Prostate gland (tissue), 2 donors: ENCODE measurements at places on chromosomes 12 and 14. TPM values are rescaled to one million over a fixed set of nuclear protein-coding genes. Genes with fewer than 3 reads are reported as not detected.
A peak's percentile ranks its signal among the peaks of the same experiment; 100 is the strongest.

DNA sequence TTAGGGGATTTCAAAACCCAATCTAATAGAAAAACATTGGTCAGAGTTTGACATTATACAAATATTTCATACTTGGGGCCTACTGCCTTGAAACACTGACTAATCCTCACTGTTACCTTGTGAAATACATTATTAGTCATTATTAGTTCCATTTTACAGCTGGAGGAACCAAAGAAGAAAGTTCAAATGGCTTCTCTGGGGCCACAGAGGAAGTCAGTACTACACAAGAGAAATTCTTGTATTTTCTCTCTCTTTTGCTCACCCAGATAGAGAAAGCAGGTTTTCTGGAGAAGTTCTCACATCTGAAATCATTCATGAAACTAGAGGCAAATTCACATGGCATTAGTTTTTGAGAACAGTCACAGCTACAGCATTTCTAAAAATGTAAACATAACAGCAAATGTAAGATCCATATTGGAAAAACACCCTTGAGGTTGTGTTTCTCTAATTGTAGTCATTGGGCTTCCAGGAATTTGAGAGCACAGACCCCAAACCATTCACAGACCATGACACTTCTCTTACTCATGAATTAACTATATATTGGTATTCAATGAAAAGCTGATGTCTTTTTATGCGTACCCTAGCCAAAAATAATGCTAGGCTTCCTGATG lies 83.0 kb downstream of the LLPH start:
- no peak for DNase-seq

DNA sequence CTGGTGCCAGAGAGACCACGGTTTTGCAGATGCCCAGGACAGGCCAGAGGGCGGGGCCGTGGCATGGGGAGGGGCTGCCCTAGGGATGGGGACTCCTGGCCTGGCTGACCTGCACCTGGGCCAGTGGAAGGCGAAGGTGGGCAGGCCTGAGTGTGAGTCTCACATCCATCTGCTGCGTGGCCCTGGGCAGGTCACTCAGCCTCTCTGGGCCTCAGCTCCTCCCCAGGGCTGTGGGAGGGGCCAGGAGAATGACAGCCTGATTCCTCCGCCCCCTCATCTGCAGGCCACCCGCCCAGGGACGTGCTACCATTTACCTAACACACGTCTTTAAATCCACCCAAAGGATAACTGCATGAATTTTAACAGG lies 90.9 kb downstream of the GALNT9 start:
- no peak for DNase-seq

GRCh38 chr12:4910502-4911315 lies 1.0 kb downstream of the KCNA1 start:
- DNase-seq, result no peak

GRCh38 chr14:96037891-96038557 lies 1.1 kb upstream of the C14orf132 start:
- DNase-seq, result no peak

GRCh38 chr14:38751459-38751858 lies 351.6 kb downstream of the SEC23A start:
- no peak for DNase-seq

- no peak for DNase-seq
Measured at GRCh38 chr12:45294906-45295305, 79.0 kb downstream of the ANO6 start.

- DNase-seq, result no peak
Measured at GRCh38 chr14:59130462-59130861, 58.0 kb upstream of the DAAM1 start.

- peak; percentile 92 for DNase-seq
Measured at GRCh38 chr14:22986508-22987054, 4.2 kb upstream of the AJUBA start.

- DNase-seq, result no peak
Measured at GRCh38 chr12:8680533-8680932, 17.3 kb upstream of the RIMKLB start.

- no peak for DNase-seq
Measured at GRCh38 chr12:109056891-109057290, 4.5 kb downstream of the USP30 start.

Gene VTI1B
- 52.6 TPM for total RNA-seq

Gene TAS2R9
- not detected for total RNA-seq

Gene SLC7A7
- total RNA-seq, result 4.6 TPM

Gene ZBTB25
- 10.2 TPM for total RNA-seq
